ENCODE measurements at places on chromosomes 5 and 9.

GRCh38 chr9:101587332-101588043 lies 7.3 kb downstream of the PPP3R2 start:
- no peaks in the 10 kb centered on the region for H3K36me3 ChIP-seq
- H3K27me3 ChIP-seq, result no peaks in the 10 kb centered on the region
- H3K27ac ChIP-seq, result no peak overlapping the region

DNA sequence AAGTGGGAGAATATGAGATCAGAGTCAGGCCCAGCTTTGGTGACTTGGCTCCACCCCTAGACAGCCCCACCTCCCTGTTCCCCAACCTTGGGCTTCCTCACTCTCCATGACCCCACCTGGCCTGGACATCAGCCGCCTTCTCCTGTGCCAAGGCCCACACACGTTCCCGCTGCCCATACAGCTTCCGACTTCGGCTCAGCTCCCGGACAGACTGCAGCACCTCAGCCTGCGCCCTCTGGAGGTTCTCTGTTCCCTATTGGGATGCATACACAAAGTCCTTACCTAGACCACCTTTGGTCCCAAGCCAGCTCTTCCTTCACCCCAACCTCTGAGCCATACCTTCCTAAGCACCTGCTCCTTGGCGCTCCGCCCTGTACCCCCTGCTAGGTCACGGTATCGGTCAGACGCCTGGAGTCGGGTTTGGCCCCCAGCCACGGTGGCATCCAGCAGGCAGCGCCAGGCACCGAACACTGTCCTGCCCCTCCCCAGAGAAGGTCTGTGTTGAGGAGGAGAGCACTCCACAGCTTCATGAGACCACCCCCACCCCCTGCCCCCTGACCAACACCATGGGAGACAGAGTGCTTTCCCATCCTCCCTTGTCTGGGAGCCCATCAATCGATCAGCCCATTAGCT lies 2.0 kb downstream of the FCHSD1 start:
- no peak for DNase-seq
- peaks cover 24% of the 10 kb centered on the region for H3K4me1 ChIP-seq
- no peak overlapping the region for H3K27ac ChIP-seq
- no peaks in the 10 kb centered on the region for H3K27me3 ChIP-seq
- peaks cover 51% of the 10 kb centered on the region for H3K36me3 ChIP-seq

- no peak for DNase-seq
- no peaks in the 10 kb centered on the region for H3K27me3 ChIP-seq
- no peak overlapping the region for H3K4me3 ChIP-seq
- peaks cover 30% of the 10 kb centered on the region for H3K36me3 ChIP-seq
Measured at GRCh38 chr5:72221541-72221940, 98.5 kb downstream of the MRPS27 start.

- DNase-seq, result no peak
- H3K36me3 ChIP-seq, result no peaks in the 10 kb centered on the region
- no peak overlapping the region for H3K27ac ChIP-seq
- H3K4me1 ChIP-seq, result no peaks in the 10 kb centered on the region
- no peak overlapping the region for H3K4me3 ChIP-seq
Measured at GRCh38 chr9:78542491-78543181, 245.7 kb downstream of the PSAT1 start.

- H3K27ac ChIP-seq, result no peak overlapping the region
- peaks cover 50% of the 10 kb centered on the region for H3K4me1 ChIP-seq
- DNase-seq, result no peak
- no peak overlapping the region for H3K4me3 ChIP-seq
Measured at GRCh38 chr9:133976191-133976861, 15.8 kb downstream of the VAV2 start.

DNA sequence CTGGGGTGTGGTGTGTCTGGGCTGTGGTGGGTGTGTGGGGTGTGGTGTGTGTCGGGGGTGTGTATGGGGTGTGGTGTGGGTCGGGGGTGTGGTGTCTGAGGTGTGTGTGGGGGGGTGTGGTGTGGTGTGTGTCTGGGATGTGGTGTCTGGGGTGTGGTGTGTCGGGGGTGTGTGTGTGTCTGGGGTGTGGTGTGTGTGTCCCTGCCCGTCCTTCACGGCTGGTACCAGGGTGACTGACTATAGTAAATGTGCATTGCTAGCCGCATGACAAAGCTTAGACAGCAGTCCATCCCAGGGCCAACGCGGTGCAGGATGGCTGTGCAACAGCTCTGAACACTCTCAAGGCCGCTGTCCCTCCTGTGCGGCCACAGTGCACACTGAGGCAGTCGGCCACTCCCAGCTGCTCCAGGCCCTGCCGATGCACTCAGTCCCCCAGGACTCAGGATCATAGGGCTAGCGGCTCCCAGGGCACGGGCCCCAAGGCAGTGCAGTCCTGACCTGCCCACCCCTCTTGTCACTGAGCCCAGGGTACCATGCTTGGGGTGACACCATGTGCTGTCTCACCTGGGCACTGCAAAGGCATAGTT lies 54.0 kb downstream of the SECISBP2 start:
- H3K27ac ChIP-seq, result no peak overlapping the region
- DNase-seq, result no peak
- no peaks in the 10 kb centered on the region for H3K27me3 ChIP-seq
- peaks cover 10% of the 10 kb centered on the region for H3K36me3 ChIP-seq

GRCh38 chr9:6844267-6844666 lies 86.5 kb downstream of the KDM4C start:
- no peak for DNase-seq
- H3K4me1 ChIP-seq, result peaks cover 8% of the 10 kb centered on the region
- H3K36me3 ChIP-seq, result peaks cover 9% of the 10 kb centered on the region
- H3K4me3 ChIP-seq, result no peak overlapping the region

GRCh38 chr5:141547921-141548320 lies 59.0 kb downstream of the PCDHGC5 start:
- peaks cover 76% of the 10 kb centered on the region for H3K36me3 ChIP-seq
- H3K4me1 ChIP-seq, result no peaks in the 10 kb centered on the region
- H3K4me3 ChIP-seq, result no peak overlapping the region
- no peaks in the 10 kb centered on the region for H3K27me3 ChIP-seq
- no peak for DNase-seq

- no peak overlapping the region for H3K27ac ChIP-seq
- H3K36me3 ChIP-seq, result no peaks in the 10 kb centered on the region
- DNase-seq, result no peak
- peaks cover 9% of the 10 kb centered on the region for H3K4me1 ChIP-seq
Measured at GRCh38 chr9:94851467-94851866, 125.0 kb downstream of the AOPEP start.

DNA sequence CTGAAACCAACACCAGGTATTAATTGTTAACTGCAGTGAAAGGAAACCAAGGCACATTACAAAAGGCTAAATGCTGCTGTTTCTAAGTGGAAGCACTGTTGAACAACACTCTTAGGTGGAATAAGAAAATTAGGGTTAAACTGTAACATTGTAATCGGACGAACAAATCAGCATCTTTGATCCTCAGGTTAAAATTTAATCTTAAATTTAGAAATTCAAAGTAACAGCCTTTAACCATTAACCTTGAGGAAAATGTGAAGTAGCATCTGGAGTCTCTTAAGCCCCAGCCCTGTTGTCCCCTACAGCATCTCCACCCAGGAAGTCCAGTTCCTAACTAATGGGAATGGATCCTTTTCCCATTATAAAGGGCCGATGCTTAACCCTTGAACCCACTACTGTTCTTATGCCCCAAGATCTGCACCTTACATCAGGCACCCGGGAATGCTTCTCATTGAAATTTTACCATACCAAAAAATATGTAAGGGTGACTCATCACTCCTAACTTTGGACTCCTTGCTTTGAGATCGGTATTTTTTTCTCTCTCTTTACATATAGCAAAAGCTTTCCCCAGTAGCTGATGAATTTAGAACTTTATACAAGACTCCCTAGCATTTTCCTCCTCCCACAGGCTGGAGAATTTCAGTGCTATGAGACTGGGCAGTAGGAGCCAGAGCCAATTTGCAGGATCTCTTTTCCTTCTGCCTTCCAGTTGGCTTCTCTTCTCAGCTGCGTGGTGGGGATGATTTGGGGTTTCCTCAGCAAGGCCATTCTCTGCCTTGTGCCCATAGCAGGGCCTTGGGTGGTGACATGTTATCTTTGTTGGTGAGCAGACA lies 32.0 kb upstream of the ITGA2 start:
- H3K27ac ChIP-seq, result no peak overlapping the region
- no peak for DNase-seq

DNA sequence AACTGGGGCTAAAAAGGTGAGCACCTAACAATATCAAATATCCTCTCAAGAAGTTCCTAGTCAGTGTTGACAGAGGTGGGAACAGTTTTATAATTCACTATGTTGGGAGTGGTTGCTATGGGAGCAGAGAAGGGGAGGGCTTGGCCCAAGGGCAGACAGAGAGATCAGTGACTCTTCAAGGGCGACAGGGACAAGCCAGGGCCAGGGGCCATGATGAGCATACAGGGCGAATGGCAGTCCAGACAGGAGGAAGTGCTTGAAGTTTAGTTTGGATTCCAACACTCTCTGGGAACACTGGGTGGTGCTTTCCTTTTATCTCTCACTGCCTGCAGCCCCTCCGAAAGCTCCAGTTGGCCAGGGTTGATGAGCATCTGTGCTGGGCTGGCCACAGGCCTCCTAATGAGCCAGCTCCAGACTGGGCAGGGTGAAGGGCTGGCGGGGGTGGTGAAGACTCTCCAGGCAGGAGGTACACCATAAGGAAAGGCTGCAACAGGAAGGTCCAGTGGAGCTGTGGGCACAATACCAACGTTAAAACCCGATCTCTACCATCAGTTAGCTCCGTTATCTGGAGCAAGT lies 111.3 kb downstream of the TMEM174 start:
- no peak for DNase-seq
- no peak overlapping the region for H3K4me3 ChIP-seq
- H3K4me1 ChIP-seq, result peaks cover 15% of the 10 kb centered on the region
- no peaks in the 10 kb centered on the region for H3K27me3 ChIP-seq
- no peak overlapping the region for H3K27ac ChIP-seq
- no peaks in the 10 kb centered on the region for H3K36me3 ChIP-seq

- peaks cover 87% of the 10 kb centered on the region for H3K36me3 ChIP-seq
- no peak overlapping the region for H3K4me3 ChIP-seq
- H3K27ac ChIP-seq, result no peak overlapping the region
- H3K4me1 ChIP-seq, result peaks cover 40% of the 10 kb centered on the region
- H3K27me3 ChIP-seq, result no peaks in the 10 kb centered on the region
- no peak for DNase-seq
Measured at GRCh38 chr5:14415024-14415697, 166.4 kb upstream of the OTULINL start.

DNA sequence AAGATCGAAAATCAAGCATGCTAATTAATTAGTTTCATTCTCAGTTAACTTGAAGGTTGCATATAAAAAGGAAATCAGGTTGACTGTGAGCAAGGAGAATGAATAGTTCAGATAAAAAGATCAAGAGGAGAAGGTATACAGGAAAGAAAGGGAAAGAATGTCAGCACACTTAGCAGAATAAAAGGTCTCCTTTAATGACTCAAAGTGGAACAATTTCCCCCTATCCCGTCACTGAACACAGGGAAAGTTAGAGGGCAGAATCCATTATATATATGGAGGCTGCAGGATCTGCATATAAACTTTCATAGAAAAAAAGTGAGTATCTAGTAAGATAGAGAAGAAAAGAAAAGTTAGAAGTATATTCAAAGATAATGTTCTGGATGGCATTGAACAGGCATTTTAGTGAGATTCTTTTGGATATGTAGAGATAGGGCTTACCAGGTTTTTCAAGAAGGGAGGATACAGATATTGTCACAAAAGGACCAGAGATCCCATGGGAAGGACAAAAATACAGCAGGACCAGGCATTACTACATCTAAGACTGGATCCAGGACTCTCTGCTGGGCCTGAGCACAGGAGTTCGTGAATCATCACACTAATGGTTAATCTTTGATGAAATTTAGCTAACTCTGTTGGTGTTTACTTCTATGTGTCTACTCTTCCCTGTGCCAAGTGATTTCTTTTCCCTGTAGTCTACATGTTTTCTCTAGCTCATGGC lies 988.2 kb upstream of the ARRDC3 start:
- DNase-seq, result no peak
- no peaks in the 10 kb centered on the region for H3K27me3 ChIP-seq
- H3K36me3 ChIP-seq, result no peaks in the 10 kb centered on the region
- H3K4me1 ChIP-seq, result no peaks in the 10 kb centered on the region
- no peak overlapping the region for H3K4me3 ChIP-seq
- H3K27ac ChIP-seq, result no peak overlapping the region

GRCh38 chr9:98998441-98999151 lies 54.9 kb downstream of the COL15A1 start:
- no peaks in the 10 kb centered on the region for H3K27me3 ChIP-seq
- peak overlapping the region; percentile 78 for H3K27ac ChIP-seq
- peak; percentile 84 for DNase-seq
- H3K4me1 ChIP-seq, result peaks cover 22% of the 10 kb centered on the region
- no peak overlapping the region for H3K4me3 ChIP-seq

DNA sequence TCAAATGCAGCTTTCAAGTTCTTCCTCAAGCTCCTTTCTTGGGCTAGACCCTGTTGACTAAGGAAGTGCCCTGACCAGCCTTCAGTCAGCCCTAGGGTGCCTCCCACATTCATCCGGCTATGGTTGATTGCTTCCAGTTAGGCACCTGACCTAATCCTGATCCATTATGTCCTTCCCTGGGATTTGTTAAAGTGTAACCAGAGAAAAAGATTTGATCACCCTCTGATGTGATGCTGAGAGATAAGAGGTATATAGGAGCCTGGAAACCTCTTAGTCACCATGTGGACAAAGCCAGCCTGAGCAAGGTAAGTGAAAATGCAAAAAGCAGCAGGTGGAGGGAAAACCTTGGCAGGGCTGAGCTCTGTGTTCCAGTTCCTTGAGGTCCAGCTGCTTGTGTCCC lies 178.8 kb upstream of the ERCC6L2 start:
- no peaks in the 10 kb centered on the region for H3K36me3 ChIP-seq
- no peak overlapping the region for H3K27ac ChIP-seq
- no peak for DNase-seq
- no peaks in the 10 kb centered on the region for H3K27me3 ChIP-seq
- H3K4me1 ChIP-seq, result no peaks in the 10 kb centered on the region

- no peak for DNase-seq
- no peaks in the 10 kb centered on the region for H3K4me1 ChIP-seq
- H3K27me3 ChIP-seq, result no peaks in the 10 kb centered on the region
Measured at GRCh38 chr9:92488681-92489550, 6.6 kb upstream of the ASPN start.

- H3K4me3 ChIP-seq, result no peak overlapping the region
- peak; percentile 76 for DNase-seq
- H3K4me1 ChIP-seq, result peaks cover 49% of the 10 kb centered on the region
- no peaks in the 10 kb centered on the region for H3K36me3 ChIP-seq
- H3K27ac ChIP-seq, result peak overlapping the region; percentile 74
Measured at GRCh38 chr5:145975361-145976066, 39.1 kb downstream of the SH3RF2 start.

GRCh38 chr5:133222521-133222920 lies 170.7 kb downstream of the HSPA4 start:
- DNase-seq, result no peak
- H3K27ac ChIP-seq, result no peak overlapping the region
- no peaks in the 10 kb centered on the region for H3K36me3 ChIP-seq
- no peak overlapping the region for H3K4me3 ChIP-seq
- no peaks in the 10 kb centered on the region for H3K27me3 ChIP-seq
- peaks cover 14% of the 10 kb centered on the region for H3K4me1 ChIP-seq

- peaks cover 88% of the 10 kb centered on the region for H3K4me1 ChIP-seq
- DNase-seq, result no peak
- H3K36me3 ChIP-seq, result no peaks in the 10 kb centered on the region
- H3K27ac ChIP-seq, result no peak overlapping the region
Measured at GRCh38 chr9:104905153-104905901, 22.6 kb downstream of the ABCA1 start.

GRCh38 chr9:135514342-135515082 lies 6.7 kb upstream of the LCN1 start:
- peak; percentile 2 for DNase-seq
- no peaks in the 10 kb centered on the region for H3K27me3 ChIP-seq
- H3K4me1 ChIP-seq, result no peaks in the 10 kb centered on the region
- no peak overlapping the region for H3K4me3 ChIP-seq

Measured in stomach (tissue), 19 donors.